ENCODE measurements at places on chromosomes 12 and 14.

DNA sequence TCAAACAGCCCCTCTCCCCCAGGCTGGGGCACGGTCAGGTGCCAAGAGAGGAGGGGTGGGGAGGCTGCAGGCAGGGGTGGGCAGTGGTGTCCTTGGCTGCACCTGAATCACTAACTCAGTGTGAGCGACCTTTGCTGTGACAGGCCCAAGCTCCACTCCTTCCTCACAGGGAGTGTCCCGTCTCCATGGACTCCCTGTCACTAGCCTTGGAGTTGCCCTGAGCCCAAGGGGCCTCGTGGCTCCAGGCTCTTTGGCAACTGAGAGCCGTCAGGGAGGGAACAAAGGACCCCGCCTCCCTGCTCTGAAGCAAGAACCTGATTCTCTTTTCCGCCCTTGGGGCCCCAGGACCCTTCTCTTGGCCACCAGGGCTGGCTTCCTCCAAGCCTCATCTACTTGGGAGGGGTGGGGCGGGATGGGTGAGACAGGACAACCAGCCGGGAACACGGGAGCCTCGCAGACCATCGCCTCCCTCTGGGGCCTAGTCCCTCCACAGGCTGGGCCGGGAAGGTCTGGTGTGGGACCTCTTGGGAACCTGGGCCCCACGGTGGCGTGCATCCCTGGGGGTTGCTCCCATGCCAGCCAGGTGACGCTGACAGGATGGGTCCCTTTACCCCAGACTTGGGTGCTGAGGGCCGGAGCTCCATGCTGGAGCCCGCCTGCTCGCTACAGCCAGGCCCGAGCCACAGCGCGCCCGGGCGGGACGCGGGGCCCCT is 935 bp upstream of the ADSS1 start:
- DNase-seq: no peak

GRCh38 chr12:38157274-38157932 is 159.2 kb upstream of the ALG10B start:
- DNase-seq: no peak

- DNase-seq: no peak
Measured at GRCh38 chr12:14135996-14136395, 154.6 kb upstream of the GRIN2B start.

GRCh38 chr14:65866448-65866847 is 453.9 kb downstream of the FUT8 start:
- no peak for DNase-seq

DNA sequence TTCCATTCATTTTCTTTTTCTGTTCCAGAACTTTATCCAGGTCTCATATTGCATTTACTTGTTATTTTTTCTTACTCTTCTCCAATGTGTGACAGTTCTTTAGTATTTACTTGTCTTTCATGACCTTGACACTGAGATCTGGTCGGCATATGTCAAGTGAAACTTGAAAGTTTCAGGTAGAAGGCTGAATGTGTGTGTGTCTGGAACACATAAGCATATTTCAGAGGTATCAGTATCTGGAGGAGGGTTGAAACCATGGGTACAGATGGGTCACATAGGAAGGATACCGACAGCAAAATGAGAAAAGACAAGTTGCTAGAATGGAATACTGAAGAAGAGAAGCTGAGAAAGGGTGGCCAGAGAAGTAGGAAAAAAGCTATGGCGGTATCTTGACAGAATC is 22.5 kb upstream of the PTGDR start:
- DNase-seq: no peak

DNA sequence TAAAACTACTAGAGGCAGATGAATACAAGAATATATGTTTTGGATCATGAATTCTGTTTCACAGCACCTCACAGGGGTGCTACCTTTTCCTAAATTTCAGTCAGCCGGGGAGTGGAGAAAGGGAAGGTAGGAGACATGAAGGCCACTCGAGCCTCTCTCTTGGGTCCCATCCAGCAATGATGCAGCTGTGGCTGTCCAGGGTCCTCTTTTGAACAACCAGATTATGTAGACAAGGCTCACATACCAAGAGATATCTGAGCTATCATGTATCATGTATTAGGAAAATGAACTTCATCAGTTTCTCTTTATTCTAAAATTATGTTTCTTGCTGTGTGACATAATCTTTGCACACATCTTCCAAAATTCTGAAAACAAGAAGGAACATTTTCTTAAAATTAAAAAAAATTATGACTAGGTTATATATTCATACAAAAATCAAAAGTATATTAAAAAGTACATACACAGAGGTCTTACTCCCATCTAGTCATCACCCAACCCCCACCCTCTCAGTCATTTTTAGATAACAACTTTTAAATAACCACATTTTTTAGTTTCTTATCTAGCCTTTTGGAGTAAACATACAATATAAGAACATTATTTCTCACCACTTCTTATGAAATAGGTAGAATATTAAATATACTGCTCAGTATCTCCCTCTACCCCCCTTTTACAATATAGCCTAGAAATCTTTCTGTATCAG is 88.7 kb downstream of the ACADS start:
- no peak for DNase-seq

- no peak for DNase-seq
Measured at GRCh38 chr14:80699861-80700260, 241.7 kb downstream of the CEP128 start.

- DNase-seq: no peak
Measured at GRCh38 chr12:116213885-116214527, 63.5 kb downstream of the MED13L start.

DNA sequence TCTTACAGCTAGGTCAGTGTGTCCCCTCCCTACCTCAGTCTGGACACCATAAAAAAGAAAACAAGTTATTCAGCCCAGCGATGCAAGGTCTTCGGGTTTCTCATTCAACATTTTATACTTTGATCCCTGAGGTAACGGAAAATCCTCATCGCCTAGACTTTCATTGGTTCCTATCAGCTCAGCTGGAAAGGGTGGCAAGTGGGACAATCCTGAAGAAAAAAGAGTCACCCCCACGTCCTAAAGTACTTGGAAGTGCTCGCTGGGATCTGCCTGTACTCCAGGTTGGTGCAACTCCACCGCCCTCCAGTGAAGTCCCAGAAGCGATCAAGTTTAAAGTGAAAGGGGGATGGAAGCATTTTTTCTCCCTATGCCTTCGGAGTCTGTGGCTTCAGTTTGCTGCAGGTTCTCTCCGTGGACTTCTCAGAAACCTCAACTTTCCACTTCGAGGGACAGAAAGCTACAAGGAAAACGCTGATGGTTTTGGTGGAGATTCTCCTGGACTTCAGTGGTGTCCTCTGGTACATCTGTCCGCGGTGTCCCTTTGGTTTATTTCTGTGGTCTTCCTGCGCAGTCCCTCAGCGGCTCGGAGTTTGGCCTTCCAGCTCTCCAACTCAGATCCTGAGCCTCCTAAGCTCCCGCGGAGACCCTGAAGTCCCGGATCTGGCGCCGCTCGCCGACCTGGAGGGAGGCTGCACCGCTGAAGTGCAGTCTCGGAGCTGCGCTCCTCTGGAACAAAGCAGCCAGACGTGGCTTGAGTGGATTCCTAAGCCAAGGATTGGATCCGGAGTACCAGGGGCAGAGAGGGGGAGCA is 1.8 kb upstream of the LRFN5 start:
- no peak for DNase-seq

DNA sequence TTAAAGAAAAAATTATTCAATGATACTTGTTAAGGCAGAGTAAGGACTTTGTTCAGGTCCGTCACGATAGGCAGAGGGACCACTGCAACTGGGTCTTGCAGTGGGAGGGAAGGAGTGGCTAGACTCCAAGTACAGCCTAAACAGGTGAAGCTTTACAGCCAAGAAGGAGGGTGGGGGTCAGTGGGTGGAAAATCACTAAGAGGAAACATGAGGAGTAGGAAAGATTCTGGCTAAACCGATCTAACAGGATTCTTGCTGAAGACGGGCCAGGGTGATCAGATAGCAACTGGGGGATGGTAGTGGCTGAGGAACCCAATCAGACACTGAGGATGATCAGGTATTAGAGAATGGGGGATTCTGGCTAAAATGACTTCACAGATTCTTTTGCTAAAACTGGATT is 100.2 kb downstream of the TTC7B start:
- DNase-seq: no peak

GRCh38 chr14:78823035-78823434 is 652.9 kb downstream of the NRXN3 start:
- DNase-seq: no peak

- DNase-seq: no peak
Measured at GRCh38 chr12:26299751-26300150, 104.4 kb downstream of the SSPN start.

DNA sequence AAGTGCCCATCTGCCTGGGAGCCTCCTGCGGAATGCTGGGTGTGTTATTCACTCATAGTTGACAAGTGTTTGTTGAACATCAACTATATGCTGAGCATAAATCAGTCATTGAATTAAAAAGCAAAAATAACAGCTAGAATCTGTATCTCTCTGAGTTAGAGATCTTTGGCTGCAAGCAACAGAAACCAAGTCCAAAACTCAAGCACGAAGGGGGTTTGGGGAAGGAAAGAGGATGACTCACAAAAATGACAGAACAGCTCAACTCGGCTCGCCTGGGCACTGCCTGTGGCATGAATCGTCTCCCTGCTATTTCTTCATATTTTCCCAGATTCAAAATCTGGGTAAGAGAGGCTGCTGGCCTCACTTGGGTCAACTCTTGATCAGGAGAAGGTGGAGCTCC is 72.6 kb upstream of the NCOR2 start:
- DNase-seq: no peak

DNA sequence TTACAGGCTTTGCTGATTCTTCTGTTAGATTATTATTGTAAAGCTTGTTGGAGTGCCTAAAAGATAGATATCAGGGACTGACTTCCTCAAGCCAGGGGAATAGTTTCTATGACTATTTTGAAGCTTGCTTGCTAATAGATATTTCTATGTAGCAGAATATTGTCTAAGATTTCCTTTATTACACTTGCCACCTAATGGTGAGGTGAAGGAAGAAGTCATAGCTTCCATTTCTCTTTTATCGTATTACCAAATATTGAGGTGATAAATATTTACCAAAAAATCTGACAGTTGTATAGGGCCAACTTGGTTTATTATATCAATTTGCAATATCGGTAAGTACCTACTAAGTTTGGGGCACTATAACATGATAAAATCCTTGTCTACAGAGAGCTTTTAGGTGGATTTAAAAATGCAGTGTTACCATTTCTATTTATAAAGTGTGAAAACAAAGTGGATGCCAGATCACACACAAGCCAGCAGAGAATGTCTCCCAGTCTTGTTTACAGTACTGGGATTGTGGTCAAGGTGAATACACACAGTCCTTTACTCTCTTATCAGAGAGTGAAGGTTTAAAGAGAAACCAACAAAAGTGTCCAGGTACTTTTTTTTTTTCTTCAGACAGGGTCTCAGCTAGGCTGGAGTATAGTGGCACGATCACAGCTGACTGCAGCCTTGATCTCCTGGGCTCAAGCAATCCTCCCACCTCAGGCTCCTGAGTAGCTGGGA is 137.9 kb downstream of the IGF1 start:
- DNase-seq: no peak

- DNase-seq: no peak
Measured at GRCh38 chr14:100524233-100524932, 62.8 kb downstream of the BEGAIN start.

DNA sequence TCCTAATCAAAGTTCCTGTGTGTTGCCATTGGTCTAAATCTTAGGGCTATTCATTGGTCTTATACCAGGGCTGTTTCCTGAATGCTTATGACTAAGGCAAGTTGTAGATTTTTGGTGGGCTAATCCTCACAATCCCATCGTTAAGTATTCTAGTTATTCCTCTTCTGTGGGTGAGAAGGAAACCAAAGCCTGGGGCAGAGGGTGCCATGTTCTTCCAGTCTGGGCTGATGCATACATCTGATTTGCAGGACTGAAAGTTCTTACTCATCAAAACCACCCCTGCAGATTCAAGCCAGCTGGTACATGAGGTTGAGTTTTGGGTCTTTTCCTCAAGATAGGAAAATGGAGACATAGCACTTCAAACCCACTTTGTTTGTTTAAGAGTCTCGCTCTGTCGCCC is 25.7 kb downstream of the PPP1CC start:
- DNase-seq: no peak

GRCh38 chr12:131987552-131987951 is 37.8 kb downstream of the EP400 start:
- no peak for DNase-seq

- no peak for DNase-seq
Measured at GRCh38 chr12:22366181-22366580, 31.7 kb upstream of the ST8SIA1 start.

DNA sequence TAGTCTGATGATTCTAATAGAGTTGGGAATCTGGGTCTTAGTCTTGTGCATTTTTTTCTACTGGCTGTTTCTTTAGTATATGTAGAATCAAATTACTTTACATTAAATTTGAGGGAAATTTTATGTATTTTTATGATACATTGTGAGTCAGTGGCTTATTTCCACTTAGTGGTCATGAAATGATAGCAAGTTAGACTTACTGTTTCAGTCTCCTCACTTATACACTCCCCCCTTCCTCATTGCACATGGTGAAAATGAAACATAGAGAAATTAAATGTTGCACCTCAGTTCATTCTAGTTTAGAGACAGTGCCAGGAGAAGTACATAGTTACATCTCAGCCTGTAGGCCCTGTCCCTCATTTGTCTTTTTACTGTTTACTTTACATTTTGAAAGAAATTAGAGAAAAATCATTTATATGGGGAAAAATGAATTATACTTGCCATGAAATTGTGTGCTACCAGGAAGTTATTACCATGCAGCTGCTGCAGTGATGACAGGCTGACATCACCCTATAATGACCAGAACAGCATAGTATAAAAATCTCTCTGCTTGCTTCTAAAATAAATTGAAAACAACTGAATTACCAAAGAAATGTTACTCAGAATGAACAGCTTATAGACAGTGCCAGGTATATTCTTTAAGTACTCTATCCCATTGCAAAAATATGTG is 113.2 kb downstream of the TRMT5 start:
- no peak for DNase-seq

- DNase-seq: no peak
Measured at GRCh38 chr12:25126746-25127145, 68.2 kb downstream of the DNAI7 start.

DNA sequence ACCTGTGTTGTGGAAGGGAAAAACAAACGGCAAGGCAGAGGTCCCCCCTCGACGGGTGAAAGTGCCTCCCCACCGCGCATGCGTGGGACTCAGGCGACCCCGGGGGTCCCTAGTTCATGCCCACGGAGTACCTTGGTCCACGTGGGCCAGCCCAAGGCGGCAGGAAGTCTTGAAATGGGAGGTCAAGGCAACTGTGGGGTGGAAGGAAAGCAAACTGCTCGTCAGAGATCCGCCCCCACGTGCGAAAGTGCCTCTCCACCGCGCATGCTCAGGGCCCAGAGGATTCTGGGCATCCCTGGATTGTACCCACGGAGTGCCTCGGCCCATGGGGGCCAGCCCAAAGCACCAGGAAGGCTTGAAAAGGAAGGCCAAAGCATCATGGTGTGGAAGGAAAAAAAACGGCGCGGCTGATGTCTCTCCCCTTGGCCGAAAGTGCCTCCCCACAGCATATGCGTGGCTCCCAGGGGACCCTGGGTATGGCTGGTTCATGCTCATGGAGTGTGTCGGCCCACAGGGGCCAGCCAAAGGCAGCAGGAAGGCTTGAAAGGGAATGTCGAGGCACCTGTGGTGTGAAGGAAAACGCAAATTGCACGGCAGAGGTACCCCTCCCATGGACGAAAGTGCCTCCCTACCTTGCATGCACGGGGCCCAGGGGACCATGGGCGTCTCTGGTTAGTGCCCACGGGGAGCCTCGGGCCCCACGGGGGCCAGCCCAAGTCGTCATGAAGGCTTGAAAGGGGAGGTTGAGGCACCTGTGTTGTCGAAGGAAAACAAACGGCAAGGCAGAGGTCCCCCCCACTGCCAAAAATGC is 369.7 kb downstream of the ALG10 start:
- DNase-seq: peak; percentile 25

All from SJSA1 (cell line).